Muscle of arm (tissue), 14 donors: ENCODE measurements at places on chromosomes 6 and 20. TPM values are rescaled to one million over a fixed set of nuclear protein-coding genes. Genes with fewer than 3 reads are reported as not detected.

GRCh38 chr6:123393331-123393730 lies 243.4 kb downstream of the TRDN start:
- DNase-seq, result peak; percentile 8

GRCh38 chr6:34115403-34115795 lies 30.5 kb downstream of the GRM4 start:
- DNase-seq, result peak; percentile 50

GRCh38 chr20:36493801-36494114 lies 47.6 kb upstream of the MYL9 start:
- peak; percentile 65 for DNase-seq

DNA sequence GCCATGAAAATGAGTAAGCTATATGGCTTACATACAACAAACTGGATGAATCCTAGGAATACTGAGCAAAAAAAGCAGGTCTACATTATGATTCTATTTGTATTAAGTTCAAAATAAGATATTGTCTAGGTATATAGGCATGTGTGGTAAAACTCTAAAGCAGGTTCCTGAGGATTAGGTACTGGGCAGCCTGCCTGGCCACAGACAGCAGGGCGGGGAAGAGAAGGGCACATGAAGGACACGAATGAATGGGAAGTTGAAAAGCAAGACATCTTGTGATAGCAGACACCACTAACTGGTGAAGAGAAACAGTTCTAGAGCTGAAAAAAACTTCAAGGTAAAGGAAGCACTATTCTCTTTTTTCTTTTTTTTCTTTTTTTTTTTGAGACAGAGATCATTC lies 72.6 kb upstream of the SLC4A11 start:
- DNase-seq, result no peak

GRCh38 chr6:3806169-3806922 lies 42.8 kb upstream of the FAM50B start:
- no peak for DNase-seq

KCNK16 gene
- not detected for polyA plus RNA-seq

ZSCAN23 gene
- 7.9 TPM for polyA plus RNA-seq
